ENCODE measurements at places on chromosomes 16 and 17. TPM values are rescaled to one million over a fixed set of nuclear protein-coding genes. Genes with fewer than 3 reads are reported as not detected.

Gene CD300LG
- not detected for total RNA-seq

Gene RGS9
- 4.2 TPM for total RNA-seq

GRCh38 chr17:18932360-18933055 is 19.5 kb upstream of the SLC5A10 start:
- no peak for DNase-seq

GRCh38 chr17:57533684-57534305 is 211.3 kb downstream of the CCDC182 start:
- no peak for DNase-seq

DNA sequence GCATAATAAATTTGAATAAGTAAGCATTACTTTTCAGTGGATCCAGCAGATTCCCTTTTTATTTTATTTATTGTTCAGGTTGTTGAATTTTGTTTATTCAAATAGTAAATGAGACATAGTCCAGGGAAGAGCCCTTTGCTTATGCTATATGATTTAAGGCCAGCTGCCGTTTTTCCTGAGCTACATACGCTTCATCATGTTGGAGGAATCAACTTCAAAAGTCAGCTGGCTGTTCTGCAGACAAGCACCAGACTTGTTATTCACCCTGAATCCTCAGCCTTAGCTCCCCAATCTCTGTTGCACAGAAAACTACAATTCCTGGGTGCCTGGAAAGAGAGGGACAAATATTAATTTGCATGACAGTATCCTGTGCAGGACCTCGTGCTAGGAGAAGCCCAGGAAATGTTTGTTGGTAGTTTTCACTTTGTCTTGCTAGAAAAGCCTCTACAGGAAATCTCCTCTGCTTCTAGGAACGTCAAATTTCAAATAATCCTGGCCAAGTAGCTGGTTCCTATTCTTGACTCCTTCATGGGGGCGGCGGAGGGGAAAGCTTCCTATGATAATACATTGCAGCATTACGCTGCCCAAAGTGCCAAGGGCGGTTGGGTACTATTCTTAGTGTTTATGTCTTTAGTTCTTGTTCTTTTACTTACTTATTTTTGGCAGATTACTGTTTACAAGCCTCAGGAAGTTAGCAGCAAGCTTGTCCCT is 101.6 kb downstream of the PRKCA start:
- DNase-seq: no peak

Gene SOX15
- total RNA-seq: 176 TPM

GRCh38 chr16:30748634-30749445 is 615 bp downstream of the PHKG2 start:
- no peak for DNase-seq

DNA sequence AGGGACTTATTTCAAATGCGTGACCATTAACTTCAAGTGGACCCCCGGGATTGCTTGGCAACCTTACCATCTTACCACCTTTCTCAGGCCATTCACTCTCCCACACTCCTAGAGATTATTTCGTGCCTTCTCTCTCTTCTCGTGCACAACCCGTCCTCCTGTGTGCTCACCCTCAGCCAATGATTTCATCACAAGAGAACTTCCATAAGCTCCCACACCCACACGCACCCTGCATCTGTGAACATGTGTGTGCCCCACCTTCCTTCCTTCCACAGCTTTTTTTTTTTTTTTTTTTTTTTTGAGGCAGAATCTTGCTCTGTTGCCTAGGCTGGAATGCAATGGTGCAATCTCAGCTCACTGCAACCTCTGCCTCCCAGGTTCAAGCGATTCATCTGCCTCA is 27.4 kb upstream of the CDH3 start:
- DNase-seq: no peak
